ENCODE measurements at places on chromosomes 2 and 18.

DNA sequence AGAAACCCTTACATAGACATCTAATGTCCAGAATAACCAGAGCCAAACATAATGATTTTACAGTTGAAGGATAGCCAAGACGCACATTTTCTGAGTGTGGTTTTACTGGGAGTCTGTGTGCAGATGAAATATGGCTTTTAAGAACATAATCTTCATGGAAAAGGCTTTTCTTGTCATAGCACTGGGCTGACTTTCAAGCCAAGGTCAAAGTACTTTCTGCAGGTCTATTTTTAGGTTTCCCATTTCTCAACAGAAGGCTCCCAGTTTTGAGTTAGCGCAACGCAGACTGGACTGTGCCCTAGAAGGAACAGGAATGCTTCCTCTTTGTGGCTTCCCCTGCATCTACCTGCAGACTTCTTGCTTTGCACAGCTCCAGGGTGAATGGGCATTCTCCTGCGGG, 92.3 kb upstream of the UPP2 start:
- no peak for DNase-seq
- no peaks in the 10 kb centered on the region for H3K4me1 ChIP-seq
- H3K36me3 ChIP-seq = no peaks in the 10 kb centered on the region
- H3K27me3 ChIP-seq = no peaks in the 10 kb centered on the region
- H3K4me3 ChIP-seq = no peak overlapping the region

DNA sequence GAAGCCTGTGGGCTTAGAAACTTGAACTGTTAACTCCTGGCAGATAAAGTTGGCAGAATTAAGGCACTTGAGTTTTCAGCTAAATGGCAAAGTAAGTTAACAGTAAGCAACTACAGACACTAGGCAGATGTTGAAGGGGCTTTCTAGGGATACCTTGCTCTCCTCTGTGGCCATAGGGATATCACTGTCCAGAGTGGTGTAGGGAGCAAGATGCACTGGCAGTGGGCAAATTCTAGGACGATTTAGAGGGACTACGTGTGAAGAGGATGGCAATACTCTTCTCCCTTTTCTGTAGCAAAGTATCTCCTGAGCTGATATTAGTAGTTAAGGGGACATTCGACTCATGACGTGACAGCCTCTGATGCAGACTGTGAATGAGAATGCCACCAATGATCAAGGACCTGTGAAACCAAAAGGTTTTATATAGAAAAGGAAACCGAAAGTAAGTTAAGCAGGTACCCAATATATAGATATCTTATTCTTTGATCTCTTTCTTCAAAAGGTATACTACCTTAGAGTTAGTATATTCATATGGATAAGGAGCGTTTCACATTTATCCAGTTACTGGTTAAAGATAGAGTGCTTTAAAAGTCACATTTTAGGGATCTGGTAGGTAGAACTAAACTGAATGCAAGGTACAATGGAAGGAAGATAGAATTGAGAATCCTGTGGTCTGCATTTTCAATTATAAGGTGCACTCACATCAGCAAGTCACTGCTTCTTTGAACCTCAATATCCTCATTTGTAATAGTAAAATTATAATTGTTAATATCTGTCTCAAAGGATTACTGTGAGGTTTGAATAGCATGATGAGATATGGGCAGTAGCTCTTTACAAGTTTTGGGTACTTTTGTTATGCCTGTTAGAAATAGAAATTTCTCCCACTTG, 106.4 kb downstream of the KCNH7 start:
- H3K27ac ChIP-seq = no peak overlapping the region
- DNase-seq = no peak
- H3K27me3 ChIP-seq = no peaks in the 10 kb centered on the region
- H3K36me3 ChIP-seq = no peaks in the 10 kb centered on the region

DNA sequence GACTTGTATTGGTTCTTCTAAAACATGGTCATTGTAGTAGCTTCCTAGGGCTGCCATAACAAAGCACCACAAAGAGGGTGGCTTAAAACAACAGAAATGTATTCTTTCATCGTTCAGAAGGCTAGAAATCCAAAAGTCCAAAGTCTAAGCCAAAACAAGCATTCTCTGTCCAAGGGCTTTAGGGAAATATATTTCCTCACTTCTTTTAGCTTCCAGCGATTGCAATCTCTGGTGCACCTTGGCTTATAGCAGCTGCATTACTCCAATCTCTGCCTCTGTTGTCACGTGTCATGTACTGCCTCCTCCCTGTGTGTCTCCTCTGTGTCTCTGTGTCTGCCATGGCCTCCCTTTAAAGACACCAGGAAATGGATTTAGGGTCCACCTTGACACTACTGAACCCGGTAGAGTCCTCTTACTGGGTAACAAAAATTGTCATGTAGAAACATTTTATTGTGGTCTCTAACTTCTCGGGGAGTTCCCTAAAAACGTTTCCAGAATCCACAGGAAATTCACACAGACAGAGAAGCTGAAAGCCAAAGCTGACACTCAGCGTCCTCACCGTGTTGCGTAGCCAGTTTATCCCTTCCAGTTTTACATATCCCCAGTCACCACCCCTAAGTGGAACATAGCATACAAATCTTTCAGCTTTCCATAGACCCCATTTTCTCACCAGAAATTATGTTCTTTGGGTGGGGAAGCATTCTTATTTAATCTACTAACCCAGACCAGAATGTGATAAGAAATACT, 20.7 kb upstream of the TTN start:
- H3K27me3 ChIP-seq = no peaks in the 10 kb centered on the region
- no peaks in the 10 kb centered on the region for H3K36me3 ChIP-seq
- no peak for DNase-seq
- no peak overlapping the region for H3K27ac ChIP-seq

- peak; percentile 13 for DNase-seq
- H3K27me3 ChIP-seq = no peaks in the 10 kb centered on the region
- no peak overlapping the region for H3K27ac ChIP-seq
These were observed 128.0 kb downstream of the SPP2 start for GRCh38 chr2:234178330-234179030.

GRCh38 chr2:21044694-21045371, 960 bp upstream of the APOB start:
- H3K36me3 ChIP-seq = no peaks in the 10 kb centered on the region
- peaks cover 30% of the 10 kb centered on the region for H3K27me3 ChIP-seq
- no peak overlapping the region for H3K4me3 ChIP-seq
- no peak for DNase-seq

DNA sequence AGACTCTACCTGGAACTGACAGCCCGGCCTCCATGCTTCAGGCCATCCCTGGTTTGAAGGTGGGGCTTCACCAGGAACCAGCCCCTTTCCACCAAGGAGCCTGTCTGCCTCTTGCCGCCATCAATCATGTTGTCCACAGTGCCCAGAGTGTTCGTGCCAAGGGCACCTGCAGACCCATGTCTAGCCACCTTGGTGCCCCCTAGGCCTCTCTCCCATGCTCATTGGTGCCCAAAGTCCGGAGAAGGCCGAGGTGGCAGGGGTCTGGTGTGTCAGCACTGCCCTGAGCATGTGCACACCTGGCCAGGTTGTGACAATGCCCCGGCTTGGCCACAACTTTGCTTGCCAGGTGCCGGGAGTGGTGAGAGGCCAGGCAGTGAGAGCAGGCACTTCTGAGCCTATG, 114.8 kb downstream of the COPS8 start:
- no peak overlapping the region for H3K4me3 ChIP-seq
- DNase-seq = no peak
- H3K27ac ChIP-seq = no peak overlapping the region

DNA sequence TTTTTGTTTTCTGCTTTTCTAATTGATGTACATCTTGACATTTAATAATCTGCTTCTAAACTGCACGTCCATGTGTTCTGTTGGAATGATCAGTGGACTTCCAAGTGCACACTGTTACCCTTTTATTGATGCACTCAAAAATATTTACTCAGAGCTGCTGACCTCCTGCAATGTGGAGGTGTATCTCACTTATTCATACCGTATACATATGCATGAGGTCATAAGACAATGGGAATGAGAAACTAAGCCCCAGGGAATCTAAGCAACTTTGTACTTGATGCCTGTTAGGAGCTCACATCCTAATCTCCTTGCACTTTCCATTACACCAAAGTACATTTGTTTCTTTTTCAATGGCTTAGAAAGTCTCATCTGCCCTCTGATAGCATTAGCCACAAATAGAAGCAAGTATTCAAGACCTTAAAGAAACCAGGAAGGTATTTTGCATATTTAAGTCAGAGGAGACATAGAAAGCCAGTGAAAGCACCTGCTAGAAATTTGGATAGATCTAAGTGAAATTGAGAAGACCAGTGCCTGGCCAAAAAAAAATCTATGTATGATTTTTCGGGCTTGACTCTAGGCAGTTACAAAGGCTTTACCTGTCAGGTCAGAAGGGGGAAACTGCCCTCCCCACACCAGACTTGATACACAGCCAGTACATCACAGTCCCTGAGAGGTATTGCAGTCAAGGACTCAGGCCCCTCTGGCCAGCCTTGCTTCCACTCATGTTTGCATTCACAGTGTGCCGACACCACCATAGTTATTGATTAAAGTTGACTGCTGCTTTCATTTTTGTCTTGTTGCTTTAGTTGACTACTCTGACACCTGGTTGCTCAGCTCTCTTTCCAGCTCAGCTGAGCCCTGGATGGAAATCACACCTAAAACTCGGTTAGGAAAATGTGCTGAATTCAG, 391.7 kb upstream of the CYRIA start:
- no peak overlapping the region for H3K4me3 ChIP-seq
- no peaks in the 10 kb centered on the region for H3K36me3 ChIP-seq

DNA sequence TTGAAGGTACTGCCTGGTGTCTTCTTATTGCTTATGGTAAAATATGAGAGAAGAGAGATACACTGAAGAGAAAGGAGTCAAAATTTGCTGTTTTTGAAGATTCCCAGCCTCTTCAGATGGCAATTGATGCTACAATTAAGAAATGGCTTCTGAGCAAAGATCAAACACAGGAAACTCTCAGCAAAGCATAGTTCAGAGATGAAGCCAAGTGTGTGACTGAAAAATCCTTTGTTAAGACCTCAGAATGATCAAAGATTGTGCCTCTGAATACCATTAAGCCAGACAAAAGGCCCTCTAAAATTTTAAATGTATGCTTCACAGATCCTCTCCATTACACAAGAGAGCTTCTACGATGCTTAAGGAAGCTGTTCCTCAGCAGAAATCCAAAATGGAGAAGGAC, 216.3 kb downstream of the UXS1 start:
- no peak overlapping the region for H3K27ac ChIP-seq
- H3K27me3 ChIP-seq = peaks cover 2% of the 10 kb centered on the region
- no peaks in the 10 kb centered on the region for H3K36me3 ChIP-seq
- no peak for DNase-seq

DNA sequence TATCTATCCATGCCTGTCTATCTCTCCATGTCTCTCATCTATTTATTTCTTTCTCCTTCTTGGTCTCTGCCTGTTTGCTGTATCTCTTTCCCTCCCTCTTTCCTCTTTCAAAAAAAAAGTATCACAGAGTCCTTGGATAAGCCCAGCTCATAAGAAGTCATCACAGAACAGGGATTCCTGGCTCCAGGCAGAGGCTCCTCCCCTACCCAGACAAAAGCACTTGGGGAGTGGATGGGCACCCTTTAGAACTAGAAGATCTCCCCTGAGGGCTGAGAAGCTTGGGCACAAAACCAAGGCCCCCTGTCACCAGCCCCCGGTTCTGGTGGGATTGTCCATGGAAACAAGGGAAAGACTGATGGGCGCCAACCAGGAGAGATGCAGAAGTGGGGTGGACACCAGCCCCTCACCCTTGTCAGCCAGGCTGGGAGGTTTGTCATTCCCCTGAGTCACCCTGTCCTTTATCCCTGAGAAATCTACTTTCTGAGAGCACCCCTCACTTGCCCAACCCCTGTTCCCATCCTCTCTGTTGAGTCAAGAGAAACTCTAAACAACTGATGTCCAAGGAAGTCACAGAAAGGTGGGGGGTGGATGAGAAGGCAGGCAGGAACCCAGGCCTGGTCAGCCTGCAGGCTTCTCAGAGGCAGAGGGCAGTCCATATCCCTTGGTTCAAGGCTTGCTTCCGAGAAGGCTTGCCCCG, 127.1 kb downstream of the TNS1 start:
- H3K4me3 ChIP-seq = no peak overlapping the region
- DNase-seq = no peak
- H3K27me3 ChIP-seq = no peaks in the 10 kb centered on the region
- no peak overlapping the region for H3K27ac ChIP-seq
- H3K4me1 ChIP-seq = peaks cover 7% of the 10 kb centered on the region

GRCh38 chr2:25161055-25161781, 7.2 kb downstream of the POMC start:
- peak overlapping the region; percentile 58 for H3K4me3 ChIP-seq
- H3K27me3 ChIP-seq = peaks cover 45% of the 10 kb centered on the region
- H3K4me1 ChIP-seq = no peaks in the 10 kb centered on the region
- H3K27ac ChIP-seq = no peak overlapping the region
- no peak for DNase-seq
- no peaks in the 10 kb centered on the region for H3K36me3 ChIP-seq

GRCh38 chr2:9219027-9219445, 12.4 kb downstream of the ASAP2 start:
- no peaks in the 10 kb centered on the region for H3K27me3 ChIP-seq
- no peak overlapping the region for H3K4me3 ChIP-seq
- H3K36me3 ChIP-seq = no peaks in the 10 kb centered on the region
- DNase-seq = peak; percentile 71

- H3K27me3 ChIP-seq = no peaks in the 10 kb centered on the region
- peak; percentile 8 for DNase-seq
- H3K36me3 ChIP-seq = peaks cover 95% of the 10 kb centered on the region
- no peaks in the 10 kb centered on the region for H3K4me1 ChIP-seq
These were observed 172.5 kb downstream of the MYO1B start for GRCh38 chr2:191417746-191418145.

DNA sequence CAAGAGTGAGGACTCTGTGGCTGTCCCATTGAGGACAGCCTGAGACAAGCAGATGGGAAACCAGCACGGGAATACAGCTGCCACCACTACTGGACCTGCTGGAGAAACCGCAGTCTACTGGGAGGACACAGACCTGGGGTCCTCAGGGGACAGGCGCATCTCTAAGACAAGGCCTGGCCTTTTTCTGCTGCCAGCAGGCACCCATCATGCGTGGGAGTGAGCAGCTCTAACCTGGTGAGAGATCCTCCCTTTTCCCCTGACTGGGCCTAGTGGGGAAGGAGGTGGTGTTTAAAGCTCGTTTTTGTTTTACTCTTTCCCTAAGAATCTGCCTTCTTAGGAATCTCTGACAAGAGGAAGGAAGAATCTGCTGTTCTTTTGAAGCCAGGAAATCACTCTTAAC, 36.6 kb downstream of the CYRIA start:
- no peak for DNase-seq
- H3K4me1 ChIP-seq = peaks cover 49% of the 10 kb centered on the region
- H3K27ac ChIP-seq = peak overlapping the region; percentile 17
- H3K27me3 ChIP-seq = no peaks in the 10 kb centered on the region
- peaks cover 13% of the 10 kb centered on the region for H3K36me3 ChIP-seq

GRCh38 chr2:100178085-100178788, 35.8 kb upstream of the AFF3 start:
- H3K36me3 ChIP-seq = no peaks in the 10 kb centered on the region
- H3K27me3 ChIP-seq = peaks cover 18% of the 10 kb centered on the region
- no peak overlapping the region for H3K4me3 ChIP-seq

DNA sequence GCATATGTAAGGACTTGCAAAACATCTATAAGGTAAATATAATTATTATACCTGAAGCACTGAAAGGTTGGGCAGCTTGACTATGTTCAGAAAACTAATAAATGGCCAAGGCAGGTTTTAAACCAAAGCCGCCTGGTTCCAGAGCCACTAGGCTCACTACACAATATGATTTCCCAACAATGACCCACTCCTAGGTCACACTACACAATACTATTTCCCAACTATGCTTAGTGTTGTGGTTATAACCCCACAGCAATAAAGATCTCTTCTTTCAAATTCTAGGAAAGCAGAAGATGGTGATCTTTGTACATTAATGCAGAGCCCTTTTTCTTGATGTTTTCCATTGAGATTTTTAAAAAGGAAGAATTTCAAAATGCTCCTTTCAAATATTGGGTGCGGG, 180.4 kb downstream of the CYRIA start:
- peaks cover 3% of the 10 kb centered on the region for H3K27me3 ChIP-seq
- H3K27ac ChIP-seq = no peak overlapping the region
- H3K36me3 ChIP-seq = no peaks in the 10 kb centered on the region
- H3K4me1 ChIP-seq = no peaks in the 10 kb centered on the region
- H3K4me3 ChIP-seq = no peak overlapping the region
- no peak for DNase-seq

Data from mesenchymal stem cell (in vitro differentiated cells and primary cell).